ENCODE measurements at places on chromosomes 5 and 9. TPM values are rescaled to one million over a fixed set of nuclear protein-coding genes. Genes with fewer than 3 reads are reported as not detected.

The GADD45G gene
- total RNA-seq: 0.20 TPM

DNA sequence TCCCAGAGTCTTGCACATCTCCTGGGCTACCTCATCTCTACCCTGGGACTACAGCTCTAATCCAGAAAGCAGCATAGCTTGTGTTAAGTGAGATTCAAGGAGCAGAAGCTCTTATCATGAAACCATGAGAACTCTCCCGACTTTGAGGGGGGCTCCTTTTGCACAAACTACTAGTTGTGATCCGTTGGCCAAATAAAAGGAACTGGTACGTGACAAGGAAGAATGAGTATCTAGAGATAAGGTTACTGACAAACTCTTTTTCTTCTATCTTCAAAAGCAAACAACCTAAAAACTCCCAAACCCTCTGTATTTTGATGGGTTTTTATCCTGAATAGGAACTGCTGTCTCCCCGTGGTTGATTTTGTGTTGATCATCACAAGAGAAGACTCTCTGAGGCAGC, 168.5 kb downstream of the SLC24A2 start:
- no peak for DNase-seq

- no peak for DNase-seq
These were observed 8.8 kb downstream of the FGF18 start for GRCh38 chr5:171428168-171428696.

DNA sequence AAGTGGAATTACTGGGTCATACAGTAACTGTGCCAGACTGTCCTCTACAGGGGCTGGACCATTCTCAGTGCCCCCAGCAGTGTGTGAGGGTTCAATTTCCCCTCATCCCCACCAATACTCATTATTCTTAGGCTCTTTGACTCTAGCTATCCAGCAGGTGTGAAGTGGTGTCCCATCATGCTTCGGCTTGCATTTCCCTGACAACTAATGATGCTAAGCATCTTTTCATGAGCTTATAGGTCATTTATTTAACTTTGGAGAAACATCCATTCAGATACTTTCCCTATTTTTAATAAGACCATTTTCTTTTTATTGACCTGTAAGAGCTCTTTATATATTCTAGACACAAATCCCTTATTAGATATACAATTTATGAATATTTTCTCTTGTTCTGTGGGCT, 63.6 kb downstream of the ADAMTS2 start:
- DNase-seq: no peak

- DNase-seq: peak; percentile 35
These were observed 25.8 kb downstream of the FPGS start for GRCh38 chr9:127828262-127829031.

Data from renal cortical epithelial cell (primary cell).